Tongue (tissue), 3 donors: ENCODE measurements at places on chromosomes 3 and 15.

DNA sequence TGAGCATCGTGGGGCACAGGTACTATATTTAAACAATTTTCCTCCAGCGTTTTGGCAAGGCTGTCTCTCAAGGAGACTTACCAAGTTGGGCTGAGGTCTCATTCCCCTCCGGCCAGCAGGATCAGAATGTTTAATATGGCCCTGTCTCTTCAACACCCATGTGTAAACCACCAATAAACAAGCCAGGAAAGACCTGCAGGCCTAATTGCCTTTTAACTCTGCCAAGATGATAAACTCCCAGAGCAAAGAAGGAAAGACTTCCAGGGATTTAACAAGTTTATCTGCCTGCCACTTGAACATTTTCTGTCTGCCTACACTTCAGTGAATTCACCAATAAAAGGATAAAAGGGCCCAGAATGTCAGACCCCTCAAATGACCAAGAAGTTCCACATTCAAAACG, 130.3 kb upstream of the WNT5A start:
- DNase-seq: no peak

DNA sequence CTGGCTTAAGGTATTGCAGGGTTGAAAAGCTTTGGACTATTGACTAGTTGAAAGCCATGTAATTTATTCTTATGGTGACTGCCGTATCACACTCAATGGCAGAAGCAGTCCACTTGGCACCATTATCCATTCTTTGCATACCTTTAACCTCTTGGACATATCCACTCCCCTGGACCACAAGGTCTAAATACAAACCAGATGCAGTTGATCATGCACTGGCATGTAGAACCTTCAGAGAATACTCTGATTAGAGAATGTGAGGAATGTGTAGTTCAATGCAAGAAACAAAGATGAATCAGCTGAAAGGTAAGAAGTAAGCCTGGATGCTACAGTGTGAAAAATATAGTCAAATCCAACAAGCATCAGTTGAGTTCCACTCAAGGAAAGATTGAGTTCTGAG, 93.1 kb downstream of the FRMD5 start:
- no peak for DNase-seq

DNA sequence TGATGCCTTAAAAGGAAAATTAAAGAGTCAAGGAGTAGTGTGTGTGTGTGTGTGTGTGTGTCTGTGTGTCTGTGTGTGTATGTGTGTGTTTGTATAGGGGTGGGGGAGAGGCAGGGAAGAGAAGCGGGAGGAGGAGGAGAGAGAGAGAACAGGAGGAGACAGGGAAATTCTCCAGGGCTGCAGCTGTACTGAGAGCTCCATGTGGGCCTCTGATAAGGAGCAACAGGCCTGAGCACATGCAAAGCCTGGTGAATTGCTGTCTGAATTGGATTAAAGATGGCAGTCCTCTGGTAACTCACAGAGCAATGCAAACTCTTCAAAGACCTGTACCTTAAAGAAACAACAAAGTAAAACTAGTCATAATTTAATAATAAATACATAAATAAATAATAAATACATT, 70.6 kb downstream of the SEMA6D start:
- no peak for DNase-seq

DNA sequence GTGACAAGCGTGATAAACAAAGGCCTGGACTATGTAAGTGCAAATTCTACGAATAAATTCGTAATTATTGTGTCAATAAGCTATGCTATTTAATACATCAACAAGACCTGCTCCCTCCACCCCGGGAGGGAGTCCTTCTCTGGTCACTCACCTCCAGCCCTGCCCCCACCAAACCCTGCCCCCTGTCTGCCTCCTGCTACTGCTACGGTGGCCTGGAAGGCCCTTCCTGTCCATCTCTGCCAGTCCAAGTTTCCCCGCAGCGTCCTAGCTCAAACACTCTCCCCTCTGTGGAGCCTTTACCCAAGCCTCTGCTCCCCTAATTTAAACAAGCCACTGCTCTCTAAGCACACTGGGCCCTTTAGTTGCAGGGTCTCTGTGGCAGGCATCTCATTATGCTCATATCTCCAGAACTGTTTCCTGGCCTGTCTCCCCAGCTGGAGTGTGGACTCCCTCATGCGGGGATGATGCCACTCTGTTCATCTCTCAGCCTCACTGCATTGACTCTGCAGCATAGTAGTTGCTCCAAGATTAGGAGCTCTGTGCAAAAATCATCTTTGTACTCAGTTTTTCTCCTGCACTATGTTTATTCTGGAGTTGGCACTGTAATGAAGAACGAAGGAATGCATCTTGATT, 241.2 kb downstream of the NTRK3 start:
- no peak for DNase-seq

GRCh38 chr3:171972871-171973348, 66.5 kb upstream of the FNDC3B start:
- peak; percentile 82 for DNase-seq

DNA sequence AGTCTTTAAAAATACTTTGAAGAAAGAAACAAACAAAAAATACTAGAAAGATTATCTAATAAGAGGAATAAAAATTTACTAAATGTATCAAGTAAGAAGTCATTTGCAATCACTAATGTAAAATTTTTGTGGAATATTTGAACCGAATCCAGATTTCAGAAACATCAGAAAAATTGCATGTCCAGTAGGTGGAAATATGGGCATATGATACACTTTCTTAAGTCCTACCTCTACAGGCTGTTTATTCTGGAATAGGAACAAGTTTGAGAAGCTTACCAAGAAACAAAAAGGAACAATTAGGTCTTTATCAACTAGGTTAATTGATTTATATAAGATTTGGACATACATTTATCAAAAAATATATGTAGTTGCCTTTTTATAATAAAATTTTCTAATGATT, 292.9 kb upstream of the ROBO1 start:
- no peak for DNase-seq

DNA sequence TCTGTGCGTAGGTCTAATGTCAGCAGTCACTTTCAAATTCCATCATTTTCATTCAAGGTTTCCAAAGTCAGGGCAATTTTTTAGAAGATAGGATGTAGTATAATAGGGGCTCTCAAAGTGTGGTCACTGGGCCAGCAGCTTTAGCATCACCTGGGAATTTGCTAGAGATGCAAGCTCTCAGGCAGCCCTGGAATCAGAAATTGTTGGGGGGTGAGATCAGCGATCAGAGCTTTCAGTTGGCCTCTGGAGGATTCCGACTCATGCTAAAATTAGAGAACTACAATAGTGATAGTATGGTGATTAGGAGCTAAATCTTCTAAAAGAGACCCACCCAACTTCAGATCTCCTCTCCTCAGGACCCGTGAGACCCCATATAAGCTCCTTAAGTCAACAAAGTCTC, 2.4 kb upstream of the FRMD4B start:
- no peak for DNase-seq

DNA sequence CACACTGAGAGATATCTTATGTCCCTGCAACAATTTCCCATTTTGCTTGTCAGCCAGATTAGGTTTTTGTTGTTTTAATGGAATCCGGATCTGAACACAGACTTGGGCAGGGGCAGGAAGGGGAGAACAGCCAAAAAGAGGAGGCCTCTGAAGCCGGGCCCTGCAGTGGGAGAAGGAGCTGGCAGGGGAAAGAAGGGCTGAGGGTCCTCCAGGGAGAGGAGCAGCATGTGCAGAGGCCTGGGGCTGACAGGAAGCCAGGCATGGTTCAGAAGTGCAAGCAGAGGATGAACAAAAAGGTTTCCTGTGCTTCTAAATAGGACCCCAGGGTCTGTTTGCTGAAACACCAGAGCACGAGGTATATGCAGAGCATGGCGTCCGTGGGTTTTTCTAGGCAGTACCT, 49.1 kb upstream of the POMGNT2 start:
- DNase-seq: no peak

- DNase-seq: peak; percentile 51
Observed at GRCh38 chr3:69081583-69082262, 1.6 kb upstream of the UBA3 start.

- no peak for DNase-seq
Observed at GRCh38 chr3:55500555-55501330, 13.6 kb upstream of the WNT5A start.
